Activated CD8-positive, alpha-beta memory T cell treated with anti-CD3 and anti-CD28 coated beads, Interleukin-2, amount 50 U/mL, for 4 hours (primary cell): ENCODE measurements at places on chromosomes 5 and 9.

GRCh38 chr9:69746859-69747560 is 12.8 kb downstream of the PTAR1 start:
- DNase-seq = no peak

GRCh38 chr9:124216474-124217176 is 41.1 kb upstream of the NEK6 start:
- DNase-seq = peak; percentile 24

- no peak for DNase-seq
Observed at GRCh38 chr5:87735923-87736322, 323.2 kb upstream of the CCNH start.

DNA sequence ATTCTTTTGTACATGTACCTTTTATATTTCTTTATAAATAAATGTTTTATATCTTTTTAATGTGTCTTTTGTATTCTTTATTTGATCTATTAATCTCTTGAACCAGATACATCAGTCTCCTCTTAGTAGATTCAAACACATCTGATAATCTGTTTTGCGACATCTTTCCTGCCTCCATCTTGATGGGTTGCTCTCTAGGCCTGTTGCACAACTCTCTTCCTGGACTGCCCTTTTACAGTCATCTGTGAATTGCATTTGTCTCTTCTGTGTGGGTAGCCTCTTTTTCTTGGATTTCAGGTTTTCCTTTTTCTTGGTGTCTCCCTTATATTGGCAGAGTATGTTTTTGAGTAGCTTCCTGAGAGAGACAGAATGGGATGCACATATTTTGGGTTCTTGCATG is 6.2 kb downstream of the ZFYVE16 start:
- no peak for DNase-seq

GRCh38 chr5:161183559-161183958 is 331.5 kb upstream of the ATP10B start:
- DNase-seq = no peak

GRCh38 chr5:174599992-174600391 is 124.4 kb upstream of the MSX2 start:
- DNase-seq = no peak
